AG04449 (cell line): ENCODE measurements at places on chromosomes 2 and 18.

DNA sequence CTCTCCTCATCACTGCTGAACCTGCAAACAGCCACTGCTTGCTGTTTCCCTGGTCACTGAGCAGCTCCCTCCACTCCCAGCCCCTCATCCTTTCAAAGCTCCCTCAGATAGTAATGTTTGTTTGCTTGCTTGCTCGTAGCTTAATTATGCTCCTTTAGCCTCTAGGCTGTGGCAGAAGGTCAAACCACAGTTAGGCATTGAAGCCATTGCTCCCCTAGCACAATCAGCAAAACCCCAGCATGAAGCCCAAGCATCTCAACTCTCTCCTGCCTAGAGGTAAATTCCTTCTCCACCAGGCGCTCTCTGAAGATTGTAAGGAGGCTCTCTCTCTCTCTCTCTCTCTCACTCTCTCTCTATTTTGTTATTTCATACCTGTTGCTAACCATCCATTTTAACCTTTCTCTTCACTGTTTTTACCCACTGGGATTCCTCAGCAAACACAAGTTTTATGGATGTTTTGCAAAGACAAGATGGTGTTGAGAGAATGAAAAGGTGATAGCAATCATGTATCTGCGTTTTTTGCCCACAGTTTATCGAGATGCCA, 135.9 kb upstream of the HNRNPA3 start:
- no peak for DNase-seq

DNA sequence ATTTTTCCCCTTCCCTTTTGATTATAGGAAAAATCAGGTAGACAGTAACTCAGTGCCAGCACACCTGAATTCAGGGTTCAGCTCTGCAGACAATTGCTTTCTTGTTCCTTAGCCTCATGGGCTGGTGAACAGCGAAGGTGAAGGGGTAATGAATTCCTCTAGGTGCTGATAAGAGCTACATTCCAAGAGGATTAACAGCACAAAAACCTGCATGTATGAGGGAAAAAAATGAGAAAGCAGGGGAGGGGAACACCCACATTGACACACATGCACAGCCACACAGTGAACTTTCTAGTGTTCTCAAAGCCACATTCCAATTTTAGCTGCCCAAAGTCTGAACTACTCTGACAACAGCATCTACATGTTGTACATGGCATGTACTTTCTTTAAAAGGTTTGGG, 46.1 kb downstream of the SPATS2L start:
- no peak for DNase-seq

DNA sequence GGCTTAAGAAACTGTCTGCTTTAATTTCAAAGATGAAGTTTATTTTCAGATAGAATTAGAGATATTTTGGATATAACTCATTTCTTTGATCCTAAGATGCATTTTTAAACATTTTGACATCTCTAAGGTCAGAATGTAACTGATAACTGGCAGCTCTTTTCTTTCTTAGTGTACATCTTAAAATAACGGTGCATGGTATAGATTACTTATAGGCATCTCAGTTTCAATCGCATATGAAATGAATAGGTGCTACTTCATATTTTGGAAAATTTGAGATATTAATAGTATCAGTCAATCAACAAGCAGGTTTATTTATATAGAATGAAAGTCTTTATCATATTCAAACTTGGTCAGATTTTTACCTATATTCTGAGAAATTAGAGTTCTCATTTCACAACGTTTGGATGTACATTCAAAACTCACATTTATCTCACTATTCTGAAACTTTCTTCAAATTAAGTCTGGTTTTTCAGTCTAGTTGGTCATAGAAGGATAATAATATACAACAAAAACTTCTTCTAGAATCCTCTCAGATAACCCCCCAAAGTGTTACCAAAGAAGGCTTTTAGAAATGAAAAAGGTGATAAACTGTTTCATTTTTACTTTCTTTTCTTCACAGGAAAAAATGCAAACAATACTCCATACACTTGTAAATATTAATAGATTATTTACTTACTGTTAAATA, 122.8 kb upstream of the WDSUB1 start:
- DNase-seq = no peak

DNA sequence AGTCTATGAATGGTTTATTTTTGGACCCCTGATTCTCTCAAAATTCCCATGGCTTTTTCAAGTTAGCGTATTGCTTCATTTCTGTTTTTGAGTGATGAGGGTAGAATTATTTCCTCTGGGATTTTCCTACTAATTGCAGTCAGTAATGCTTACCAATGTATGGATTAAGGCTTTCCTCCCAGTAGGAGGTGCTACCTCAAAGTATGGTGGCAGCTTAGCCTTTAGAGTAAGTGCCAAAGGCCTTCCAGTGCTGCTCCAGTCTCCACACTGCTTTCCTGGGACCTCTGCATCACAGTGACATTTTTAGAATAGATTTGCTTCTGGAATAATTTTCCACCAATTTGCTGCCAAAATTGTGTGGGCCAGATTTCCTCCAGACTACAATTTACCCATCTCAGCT, 16.2 kb upstream of the SSB start:
- DNase-seq = no peak

DNA sequence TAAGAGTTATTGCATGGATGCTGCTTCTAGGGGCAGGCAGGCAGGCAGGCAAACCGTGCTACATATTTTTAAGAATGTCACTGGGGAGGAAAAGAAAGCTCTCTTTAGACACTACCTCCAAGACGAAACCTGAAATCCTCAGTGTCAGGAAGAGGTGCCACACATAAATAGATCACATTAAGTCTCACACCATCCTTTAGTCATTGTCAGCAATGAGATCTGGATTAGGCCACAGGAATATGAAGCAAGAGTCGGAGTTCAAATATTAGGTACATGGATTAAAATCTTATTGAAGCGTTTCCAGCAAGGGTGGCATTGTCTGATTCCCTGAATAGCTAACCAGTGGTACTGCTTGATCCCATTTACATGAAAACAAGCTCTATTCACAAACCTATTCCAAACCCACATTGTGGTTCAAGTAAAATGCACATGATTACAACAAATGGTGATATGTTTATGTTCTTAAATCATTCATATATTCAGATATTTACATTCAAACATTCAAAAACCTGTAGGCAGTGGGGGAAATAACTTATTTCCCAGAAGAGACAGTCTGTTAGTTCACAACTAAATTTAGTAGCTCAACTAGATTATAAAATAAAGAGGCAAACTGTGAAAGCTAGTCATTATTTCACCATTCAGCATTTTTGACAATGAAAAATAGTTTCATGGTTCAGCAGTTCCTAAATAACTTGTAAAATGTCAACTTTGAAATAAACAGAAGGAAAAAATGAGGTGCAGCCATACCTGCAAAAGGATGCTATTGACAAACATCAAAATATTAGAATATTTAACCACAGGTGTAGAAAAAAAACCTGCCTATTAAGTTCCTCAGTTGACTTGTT, 195.4 kb upstream of the SIX3 start:
- DNase-seq = no peak
